H1 (cell line): ENCODE measurements at places on chromosomes 7 and 10. TPM values are rescaled to one million over a fixed set of nuclear protein-coding genes. Genes with fewer than 3 reads are reported as not detected.
A peak's percentile ranks its signal among the peaks of the same experiment; 100 is the strongest.

DNA sequence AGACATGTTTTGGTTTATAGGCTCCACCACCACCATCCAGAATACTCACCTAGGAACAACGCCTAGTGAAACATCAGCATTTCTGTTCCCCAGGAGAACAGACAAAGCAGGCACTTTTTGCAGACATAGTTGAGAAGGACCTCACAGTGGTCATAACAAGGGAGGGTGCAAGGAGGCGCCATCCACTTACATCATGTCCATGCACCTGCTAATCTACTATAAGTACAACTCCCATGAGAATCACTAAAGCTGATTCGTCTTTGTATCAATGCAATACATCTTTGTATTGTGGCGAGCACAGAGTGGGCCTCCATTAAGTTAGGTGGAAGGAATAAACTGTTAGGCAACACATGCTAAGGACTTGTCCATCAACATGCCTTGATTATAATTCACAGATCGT is 207.1 kb downstream of the KCNMA1 start:
- no peak overlapping the region for H3K27ac ChIP-seq
- H3K4me3 ChIP-seq: no peak overlapping the region
- no peaks in the 10 kb centered on the region for H3K27me3 ChIP-seq
- H3K36me3 ChIP-seq: no peaks in the 10 kb centered on the region

- H3K36me3 ChIP-seq: no peaks in the 10 kb centered on the region
- DNase-seq: no peak
- peaks cover 35% of the 10 kb centered on the region for H3K4me1 ChIP-seq
- no peaks in the 10 kb centered on the region for H3K27me3 ChIP-seq
Observed at GRCh38 chr7:2619116-2619515, 12.7 kb upstream of the TTYH3 start.

DNA sequence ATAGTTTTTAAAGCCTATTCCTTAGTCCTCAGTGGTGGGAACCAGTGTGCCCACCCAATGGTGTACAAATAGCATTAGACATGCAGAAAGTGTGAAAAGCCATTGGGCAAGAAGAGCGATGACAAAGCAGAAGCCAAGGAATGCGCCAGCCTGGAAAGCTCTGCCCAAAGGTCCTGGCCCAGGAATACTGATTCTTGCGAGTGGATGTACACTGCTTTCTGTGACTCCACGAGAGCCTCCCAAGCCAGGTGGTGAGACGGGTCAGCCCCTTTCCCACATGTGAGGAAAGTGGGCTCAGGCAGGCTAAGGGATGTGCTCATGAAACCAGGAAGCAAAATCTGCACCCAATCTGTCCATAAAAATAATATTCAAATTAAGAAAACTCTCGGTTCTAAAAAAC is 106.6 kb downstream of the ADCY1 start:
- no peaks in the 10 kb centered on the region for H3K27me3 ChIP-seq
- H3K4me3 ChIP-seq: no peak overlapping the region
- H3K36me3 ChIP-seq: no peaks in the 10 kb centered on the region; the same call in 1 of the 2 replicates
- peak; percentile 10 for DNase-seq
- H3K4me1 ChIP-seq: no peaks in the 10 kb centered on the region
- H3K27ac ChIP-seq: no peak overlapping the region

DNA sequence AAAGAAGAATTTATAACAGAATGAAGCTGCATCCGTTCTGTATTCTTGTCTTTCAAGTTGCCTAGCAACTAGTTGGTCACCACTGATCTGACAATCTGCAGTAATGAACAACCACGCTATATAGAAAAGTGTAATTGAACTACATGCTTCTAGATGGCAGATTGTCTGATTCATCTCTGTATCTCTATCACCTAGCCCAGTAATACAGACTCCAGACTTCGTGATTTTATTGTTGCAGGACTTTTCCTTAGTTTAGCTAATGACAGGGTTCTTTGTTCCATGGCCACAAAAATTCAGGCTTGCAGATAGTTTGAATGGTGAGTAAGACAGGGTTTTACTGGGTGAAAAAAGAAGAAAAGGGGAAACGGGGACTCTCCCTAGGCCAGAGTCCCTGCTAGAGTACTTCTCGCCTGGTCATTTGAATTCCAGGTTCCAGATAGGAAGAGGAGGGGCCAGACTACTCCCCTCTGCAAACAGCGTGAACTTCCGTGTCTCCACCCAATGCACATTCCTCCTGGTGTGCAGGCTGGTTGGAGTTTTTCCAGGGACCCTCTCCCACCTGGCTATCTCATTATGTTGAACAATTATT is 45.9 kb downstream of the COL1A2 start:
- H3K27ac ChIP-seq: no peak overlapping the region
- no peaks in the 10 kb centered on the region for H3K4me1 ChIP-seq
- H3K27me3 ChIP-seq: no peaks in the 10 kb centered on the region
- no peak overlapping the region for H3K4me3 ChIP-seq

- no peaks in the 10 kb centered on the region for H3K27me3 ChIP-seq
- H3K27ac ChIP-seq: no peak overlapping the region
- peak overlapping the region; percentile 61 for H3K4me3 ChIP-seq
- DNase-seq: no peak
- no peaks in the 10 kb centered on the region for H3K36me3 ChIP-seq
Observed at GRCh38 chr10:16436367-16436757, 448 bp upstream of the PTER start.

DNA sequence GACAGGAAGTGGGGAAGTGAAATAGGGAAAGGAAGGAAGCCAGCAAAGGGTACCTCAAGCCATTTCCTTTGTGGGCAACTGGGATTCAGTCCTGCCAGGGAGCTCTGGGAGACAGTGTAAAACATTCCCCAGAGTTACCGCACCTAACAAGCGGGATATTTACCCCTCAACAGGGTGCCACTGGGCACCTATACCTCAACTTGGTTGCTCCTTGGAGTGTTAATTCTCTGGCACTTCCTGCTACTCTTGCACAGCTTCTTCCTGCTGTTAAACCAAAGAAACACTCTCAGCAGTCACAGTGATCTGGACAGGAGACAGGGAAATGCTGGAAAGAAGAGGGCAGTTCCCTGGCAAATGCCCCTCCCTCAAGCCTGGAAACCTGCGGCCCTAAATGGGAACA is 151.3 kb downstream of the REEP3 start:
- H3K36me3 ChIP-seq: no peaks in the 10 kb centered on the region
- no peak overlapping the region for H3K4me3 ChIP-seq
- H3K27me3 ChIP-seq: no peaks in the 10 kb centered on the region
- peaks cover 16% of the 10 kb centered on the region for H3K4me1 ChIP-seq
- no peak overlapping the region for H3K27ac ChIP-seq

GRCh38 chr7:2271273-2272026 is 29.4 kb downstream of the NUDT1 start:
- DNase-seq: no peak
- H3K36me3 ChIP-seq: no peaks in the 10 kb centered on the region
- no peaks in the 10 kb centered on the region for H3K27me3 ChIP-seq
- H3K4me3 ChIP-seq: no peak overlapping the region
- no peak overlapping the region for H3K27ac ChIP-seq

DNA sequence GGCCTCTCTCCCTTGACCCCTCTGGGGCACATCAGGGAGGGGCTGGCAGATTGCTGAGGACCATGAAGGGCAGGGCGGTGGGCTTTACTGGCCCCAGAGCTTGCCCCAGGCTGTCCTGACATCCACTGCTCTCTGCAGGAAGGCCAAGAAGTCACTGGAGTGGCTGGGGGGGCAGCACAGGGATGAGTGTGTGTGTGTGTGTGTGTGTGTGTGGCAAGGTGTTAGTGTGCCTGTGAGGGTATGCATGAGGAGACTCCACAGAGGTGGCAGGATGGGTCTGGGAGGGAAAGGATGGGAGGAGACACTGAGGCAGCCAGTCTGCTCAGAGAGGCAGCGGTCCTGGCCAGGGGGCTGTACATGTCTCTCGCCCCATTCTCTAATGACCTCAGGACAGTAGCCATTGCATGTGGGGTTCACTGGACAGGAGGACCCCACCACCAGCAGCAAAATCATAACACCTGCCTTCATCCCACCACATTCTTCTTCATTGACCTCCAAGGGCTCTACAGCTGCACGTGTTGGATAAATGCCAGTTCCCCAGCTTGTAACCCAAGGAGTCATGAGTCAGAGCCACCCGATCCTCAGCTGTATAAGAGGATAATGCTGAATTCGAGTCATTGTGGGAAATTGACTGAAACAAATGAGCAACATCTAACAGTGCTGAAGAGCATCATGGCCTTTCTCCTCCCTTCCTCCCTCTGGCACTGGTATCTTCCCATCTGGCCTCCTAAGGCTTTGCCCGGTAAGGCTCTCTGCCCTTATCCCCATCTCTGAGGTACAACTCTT is 720.5 kb downstream of the GRID1 start:
- peaks cover 3% of the 10 kb centered on the region for H3K4me1 ChIP-seq
- no peaks in the 10 kb centered on the region for H3K27me3 ChIP-seq
- H3K27ac ChIP-seq: no peak overlapping the region
- no peak for DNase-seq

DNA sequence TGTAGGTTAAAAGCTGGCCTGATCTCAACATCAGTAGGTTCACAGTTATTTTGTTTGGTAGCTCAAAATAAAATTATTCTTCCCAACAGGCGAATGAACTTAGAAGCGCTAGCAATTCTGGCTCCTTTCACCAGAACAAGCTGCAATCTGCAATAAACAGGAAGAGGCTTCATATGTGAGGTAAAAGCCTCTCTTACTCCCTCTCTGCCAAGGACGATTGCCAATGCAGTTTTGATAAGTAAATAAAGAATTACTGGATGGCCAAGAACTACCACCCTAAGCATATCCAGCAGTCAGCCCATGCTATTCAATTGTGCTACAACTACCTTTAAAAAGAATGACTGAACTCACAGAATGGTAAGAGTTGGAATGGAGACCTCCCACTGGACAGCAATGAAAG is 150.0 kb upstream of the LAMB4 start:
- H3K4me1 ChIP-seq: no peaks in the 10 kb centered on the region
- no peak for DNase-seq
- H3K27me3 ChIP-seq: no peaks in the 10 kb centered on the region
- no peak overlapping the region for H3K27ac ChIP-seq
- H3K36me3 ChIP-seq: no peaks in the 10 kb centered on the region

DNA sequence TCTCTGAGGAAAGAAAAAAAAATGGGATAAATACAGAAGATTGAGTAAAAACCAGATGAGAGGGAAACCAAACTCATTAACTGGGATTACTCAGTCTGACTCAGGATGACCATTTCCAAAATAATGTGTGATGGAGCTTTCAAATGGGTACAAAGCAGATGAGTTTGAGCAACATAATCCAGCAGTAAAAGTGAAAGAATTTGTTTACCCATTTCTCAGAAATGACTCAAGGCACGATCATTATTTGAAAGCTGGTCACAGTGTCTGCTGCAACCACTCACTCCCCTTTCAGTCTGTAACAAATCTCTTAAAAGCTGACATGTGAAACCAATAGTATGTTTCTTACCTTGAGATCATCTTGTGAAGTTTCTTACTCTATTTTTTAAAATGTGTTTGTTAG is 104.7 kb upstream of the KLF14 start:
- no peak overlapping the region for H3K4me3 ChIP-seq
- no peaks in the 10 kb centered on the region for H3K27me3 ChIP-seq
- H3K4me1 ChIP-seq: no peaks in the 10 kb centered on the region
- no peaks in the 10 kb centered on the region for H3K36me3 ChIP-seq
- H3K27ac ChIP-seq: no peak overlapping the region
- DNase-seq: no peak

- H3K27me3 ChIP-seq: no peaks in the 10 kb centered on the region
- peaks cover 3% of the 10 kb centered on the region; the same call in 1 of the 2 replicates for H3K36me3 ChIP-seq
Observed at GRCh38 chr7:121872831-121873288, at the start of gene PTPRZ1. Gene PTPRZ1, plus strand, starts transcription at chr7:121873161. Its CDS starts 339 bp downstream, at chr7:121873500.

- H3K4me3 ChIP-seq: no peak overlapping the region
- peaks cover 4% of the 10 kb centered on the region for H3K4me1 ChIP-seq
Observed at GRCh38 chr7:24498439-24498838, 74.8 kb upstream of the PALS2 start.

- H3K27ac ChIP-seq: no peak overlapping the region
- no peak for DNase-seq
- H3K36me3 ChIP-seq: peaks cover 34% of the 10 kb centered on the region
- H3K27me3 ChIP-seq: no peaks in the 10 kb centered on the region
- no peak overlapping the region for H3K4me3 ChIP-seq
- no peaks in the 10 kb centered on the region for H3K4me1 ChIP-seq
Observed at GRCh38 chr7:2357571-2357970, 2.9 kb downstream of the EIF3B start.

DNA sequence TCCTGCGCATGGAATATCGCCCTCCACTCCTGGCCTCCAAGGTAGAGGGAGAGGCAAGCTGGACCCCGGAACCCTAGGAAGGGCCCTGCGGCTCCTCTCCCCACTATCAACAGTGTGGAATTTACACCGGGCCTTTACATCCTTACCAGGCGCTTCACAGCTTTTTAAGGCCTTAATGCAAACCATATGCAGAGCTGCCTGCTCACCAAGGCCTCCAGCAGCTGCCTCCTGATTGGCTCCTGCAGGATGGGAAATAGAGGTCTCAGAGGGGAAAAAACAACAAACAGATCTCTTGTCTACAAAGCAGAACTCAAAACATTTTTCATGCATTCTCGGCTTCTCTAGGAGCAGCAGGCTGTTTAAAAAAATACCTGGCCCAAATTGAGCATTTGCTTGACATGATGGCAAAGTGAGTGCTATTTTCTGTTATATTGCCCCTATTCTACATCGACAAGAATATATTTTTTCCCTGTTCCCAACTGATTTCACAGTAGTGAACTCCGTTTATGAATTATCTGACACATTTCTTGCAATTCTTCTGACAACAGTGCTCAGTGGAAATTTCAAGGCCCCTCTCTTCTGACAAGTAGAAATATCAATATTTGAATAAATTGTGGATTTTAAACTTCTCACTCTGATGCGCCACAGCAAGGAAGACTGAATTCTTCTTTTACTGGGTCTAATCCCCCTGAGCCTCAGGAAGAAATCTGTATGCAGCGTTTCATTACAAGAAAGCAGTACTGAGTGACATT is 51.7 kb downstream of the EBF3 start:
- H3K36me3 ChIP-seq: no peaks in the 10 kb centered on the region
- no peaks in the 10 kb centered on the region for H3K27me3 ChIP-seq
- DNase-seq: no peak

GRCh38 chr10:103879409-103879808 is 24.0 kb upstream of the SH3PXD2A start:
- no peak overlapping the region for H3K27ac ChIP-seq
- H3K4me1 ChIP-seq: no peaks in the 10 kb centered on the region
- no peak for DNase-seq
- no peaks in the 10 kb centered on the region for H3K27me3 ChIP-seq
- H3K36me3 ChIP-seq: no peaks in the 10 kb centered on the region

ELFN1 gene
- 2.0 and 2.1 TPM in 2 replicates for total RNA-seq

ZNF282 gene
- total RNA-seq: 35.7 and 36.3 TPM in 2 replicates

TAS2R41 gene
- total RNA-seq: not detected in 2 replicates
